CD4-positive, alpha-beta T cell treated with Interleukin-17A for 4 hours (primary cell): ENCODE measurements at places on chromosomes 11 and 22.

- no peak for DNase-seq
Observed at GRCh38 chr11:43315966-43316365, 4.2 kb downstream of the API5 start.

DNA sequence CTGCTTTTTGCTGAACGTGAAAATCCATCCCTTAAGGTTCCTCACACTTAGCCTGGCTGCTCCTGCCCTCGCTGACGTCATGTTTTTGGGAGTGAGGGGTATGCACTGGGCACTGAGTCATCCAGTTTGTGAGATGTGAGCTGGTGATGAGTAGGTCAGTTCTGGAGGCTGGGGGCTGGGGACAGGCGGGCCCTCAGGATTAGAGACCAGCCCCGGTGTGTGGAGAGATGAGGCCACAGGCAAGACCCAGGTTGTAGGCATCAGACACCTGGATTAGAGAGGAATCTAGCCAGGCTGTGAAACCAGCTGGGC is 9.2 kb downstream of the KCNC1 start:
- DNase-seq = no peak

GRCh38 chr11:61955422-61956135 is 5.4 kb downstream of the BEST1 start:
- DNase-seq = peak; percentile 42

- no peak for DNase-seq
Observed at GRCh38 chr11:79088967-79089366, 351.9 kb downstream of the TENM4 start.

DNA sequence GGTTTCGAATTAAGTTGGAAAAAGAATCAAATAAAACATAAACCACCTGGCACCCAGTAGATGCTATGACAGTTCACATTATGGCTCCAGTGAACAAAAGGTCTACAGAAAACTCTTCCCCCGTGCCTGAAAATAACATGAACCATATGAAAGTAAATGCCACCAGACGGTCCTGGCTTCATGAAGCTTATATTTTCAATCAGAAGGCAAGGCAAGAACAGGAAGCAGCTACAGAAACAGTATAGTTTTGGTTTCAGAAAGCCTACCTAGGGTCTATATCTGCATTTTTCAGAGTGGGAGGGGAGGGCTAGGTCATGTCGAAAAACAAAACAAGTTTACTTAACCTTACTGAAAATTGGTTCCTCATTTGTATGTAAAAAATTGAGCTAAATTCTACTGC is 9.8 kb downstream of the RAB30 start:
- no peak for DNase-seq

DNA sequence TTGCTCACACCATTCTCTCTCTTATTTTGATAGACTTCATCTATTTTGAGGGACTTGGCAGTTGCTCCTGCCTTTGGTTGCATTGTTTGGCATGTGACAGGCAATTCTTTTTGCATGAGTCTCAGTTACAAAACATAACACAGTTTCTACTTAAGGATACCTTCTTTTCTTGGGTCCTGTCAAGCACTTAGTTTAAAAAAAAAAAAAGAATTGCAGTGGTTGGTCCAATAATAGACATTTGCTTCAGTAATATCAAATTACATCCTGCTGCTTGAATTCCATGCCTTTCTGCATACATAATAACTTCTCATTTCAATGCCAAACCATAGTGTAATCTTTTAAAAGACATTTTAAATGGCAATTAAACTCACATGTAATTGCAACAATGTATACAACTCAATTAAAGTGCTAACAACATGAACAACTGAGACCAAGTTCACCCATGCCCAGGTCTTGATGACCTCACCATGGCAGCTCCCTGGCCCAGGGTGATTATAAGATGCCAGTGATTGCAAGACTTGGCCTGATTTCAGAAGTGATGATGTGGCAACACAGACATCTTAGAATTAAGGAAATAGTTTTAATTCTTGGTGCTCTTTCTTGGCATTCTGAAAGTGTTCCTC is 32.2 kb upstream of the PLET1 start:
- no peak for DNase-seq

GRCh38 chr11:65572356-65573051 is at the start of gene FAM89B:
TSS of gene FAM89B (plus strand) at chr11:65572538. CDS start at chr11:65572670, 132 bp downstream.
- peak; percentile 96 for DNase-seq

- no peak for DNase-seq
Observed at GRCh38 chr11:74466916-74467885, at the start of gene KCNE3. TSS of gene KCNE3 (minus strand) at chr11:74467549. CDS start at chr11:74457563, 9,986 bp downstream.

DNA sequence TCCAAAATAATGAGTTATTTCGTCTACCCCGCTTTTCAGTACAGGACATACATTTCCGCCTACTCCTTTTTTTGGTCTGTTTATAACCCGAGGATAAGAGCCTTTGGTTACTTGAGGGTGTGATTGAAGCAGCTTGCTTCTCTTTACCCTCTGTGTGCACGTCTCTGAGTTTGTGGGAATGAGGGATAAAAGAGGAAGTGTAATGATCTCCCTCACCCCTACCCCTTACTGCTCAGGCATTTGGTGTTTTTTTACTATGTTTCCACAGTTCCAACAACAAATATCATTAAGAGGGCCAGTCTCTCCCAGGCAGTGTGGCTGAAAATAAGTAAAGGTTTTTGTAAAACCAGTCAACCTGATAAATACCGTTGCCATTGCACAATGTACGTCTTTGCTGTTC is 83.2 kb upstream of the GAL start:
- no peak for DNase-seq

DNA sequence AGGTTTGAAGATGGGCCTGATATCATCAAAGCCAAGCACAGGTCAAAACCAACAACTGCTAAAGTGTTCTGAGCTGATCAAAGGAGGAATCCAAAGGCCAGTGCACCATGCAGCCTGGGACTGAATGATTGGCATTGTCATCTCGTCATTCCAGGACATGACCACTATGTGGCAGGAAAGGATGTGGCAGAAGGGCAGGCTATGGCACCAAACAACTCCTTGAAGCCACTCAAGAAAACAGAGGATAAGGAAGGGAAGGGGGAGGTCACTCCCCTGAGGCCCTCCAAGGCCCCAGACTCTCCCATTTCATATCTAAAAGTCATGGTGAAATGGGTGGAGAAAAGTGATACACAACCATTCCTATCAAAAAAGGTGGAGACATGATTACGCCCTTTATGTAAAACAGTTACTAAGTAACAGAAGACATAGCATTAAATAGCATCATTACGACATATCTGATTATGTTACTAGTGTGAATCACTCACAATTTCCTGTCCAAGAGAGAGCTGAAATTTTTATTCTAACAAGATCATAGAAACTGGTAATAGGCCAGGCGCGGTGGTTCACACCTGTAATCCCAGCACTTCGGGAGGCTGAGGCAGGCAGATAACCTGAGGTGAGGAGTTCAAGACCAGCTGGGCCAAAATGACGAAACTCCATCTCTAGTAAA is 49.3 kb downstream of the AHNAK start:
- peak; percentile 33 for DNase-seq

DNA sequence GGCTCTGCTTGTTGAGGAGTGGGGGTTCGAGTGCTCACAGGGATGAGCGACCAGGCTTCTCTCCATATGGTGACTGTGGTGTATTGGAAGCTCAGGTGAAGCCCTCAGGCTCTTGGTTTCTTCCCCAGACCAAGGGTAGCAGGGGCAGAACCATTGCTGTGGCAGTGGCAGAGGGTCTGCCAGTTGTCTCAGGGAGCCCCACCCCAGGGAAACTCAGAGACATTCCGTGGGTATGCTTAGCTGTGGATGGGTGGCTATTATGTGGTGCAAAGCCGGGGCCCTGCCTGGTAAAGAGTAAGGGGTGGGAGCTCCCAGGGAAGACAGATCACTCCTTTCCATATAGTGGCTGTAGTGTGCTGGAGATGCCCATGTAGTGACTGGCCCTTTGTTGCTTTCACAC is 167.8 kb downstream of the DLG2 start:
- DNase-seq = no peak

DNA sequence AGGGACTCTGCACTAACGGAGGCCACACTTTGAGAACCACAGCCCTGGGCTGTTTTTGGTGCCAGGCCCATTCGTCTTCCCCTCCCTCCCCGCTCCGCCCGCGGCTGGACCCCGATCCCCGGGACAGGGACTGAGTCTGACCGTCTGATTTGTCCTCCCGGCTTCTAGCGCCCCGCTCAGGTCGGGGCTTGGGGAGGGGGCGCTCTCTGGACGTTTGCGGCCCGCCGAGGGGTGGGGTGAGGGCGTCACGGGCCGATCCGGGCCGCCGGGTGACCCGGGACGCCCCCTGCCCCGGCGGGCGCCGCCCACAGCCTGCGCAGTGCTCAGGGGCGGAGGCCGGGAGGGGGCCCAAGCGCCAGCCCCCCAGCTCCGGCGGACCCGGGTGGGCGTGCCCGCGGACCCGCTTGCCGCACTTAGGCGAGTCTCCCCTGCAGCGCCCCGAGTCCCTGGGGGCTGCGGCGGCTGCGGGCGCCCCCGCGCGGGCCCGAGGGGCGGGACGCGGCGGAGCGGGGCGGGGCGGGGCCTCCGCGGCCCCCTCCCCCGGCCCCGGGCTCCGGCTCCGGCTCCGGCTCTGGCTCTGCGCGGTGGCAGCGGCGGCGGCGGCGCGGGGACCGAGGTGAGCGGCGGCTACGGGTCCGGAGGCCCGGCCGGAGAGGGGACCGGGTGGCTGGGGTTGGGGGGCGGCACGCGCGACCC is 33.7 kb upstream of the PRR5 start:
- peak; percentile 61 for DNase-seq

DNA sequence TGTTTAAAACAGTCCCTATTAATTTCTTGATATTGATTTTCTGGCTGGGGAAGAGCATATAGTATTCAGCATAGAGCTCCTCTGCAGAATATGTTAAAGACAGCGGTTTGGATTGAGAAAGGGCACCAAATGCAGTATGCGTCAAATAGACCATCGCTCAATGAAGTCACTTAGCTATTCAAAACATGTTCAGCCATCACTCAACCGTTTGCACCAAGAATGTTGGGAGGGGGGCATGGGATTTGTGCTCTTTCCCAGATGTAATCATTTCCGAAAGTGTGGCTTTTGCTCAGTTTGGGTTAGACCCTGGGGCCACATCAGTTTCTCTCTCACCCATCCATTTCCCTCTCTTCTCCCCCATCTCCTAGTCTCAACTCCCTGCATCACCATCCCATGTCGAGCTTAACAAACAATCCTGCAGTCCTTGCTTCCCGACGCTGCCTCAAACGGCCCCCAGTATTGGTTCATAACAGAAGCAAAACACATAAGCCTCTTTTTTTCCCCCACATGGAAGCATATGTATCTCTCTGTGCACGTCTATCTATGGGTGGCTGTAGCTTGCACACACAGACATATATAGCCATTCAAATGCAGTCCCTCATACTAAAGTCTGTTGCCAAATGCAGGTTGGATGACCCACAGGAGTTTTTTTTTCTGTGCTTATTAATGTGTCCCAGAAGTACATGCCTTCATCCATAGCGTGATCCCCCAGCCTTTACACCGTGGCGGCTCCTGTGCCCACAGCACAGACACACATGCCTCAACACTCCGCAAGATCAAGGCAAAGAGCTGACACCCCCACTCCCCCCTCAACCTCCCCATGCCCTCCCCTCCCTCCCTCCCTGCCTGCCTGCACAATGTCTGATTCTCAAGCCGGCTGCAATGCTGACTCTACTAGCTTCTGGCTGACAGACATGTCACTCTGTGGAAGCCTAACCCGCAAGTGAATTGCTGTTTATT is 2.6 kb downstream of the CACNG2 start:
- DNase-seq = no peak

- peak; percentile 49 for DNase-seq
Observed at GRCh38 chr11:124950601-124951330, 3.2 kb upstream of the CCDC15 start.

DNA sequence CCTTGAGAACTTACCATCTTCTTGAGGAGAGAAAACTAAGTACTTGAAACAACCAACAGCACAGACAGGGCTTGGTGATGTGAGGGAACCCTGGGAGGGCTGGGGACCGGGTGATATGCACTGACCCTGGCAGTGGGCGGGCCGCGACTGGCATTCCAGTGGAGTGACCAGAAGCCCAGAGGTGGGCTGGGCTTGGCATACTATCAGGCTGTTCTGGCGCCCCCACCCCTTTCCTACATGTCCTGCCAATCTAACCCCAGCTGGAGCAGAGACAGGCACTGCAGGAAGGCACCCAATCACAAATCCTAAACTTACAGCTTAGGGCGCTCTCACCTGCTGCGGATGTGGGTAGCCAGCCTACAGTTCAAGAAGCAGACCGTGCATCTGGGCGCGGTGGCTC is 54.0 kb upstream of the GCAT start:
- DNase-seq = no peak

DNA sequence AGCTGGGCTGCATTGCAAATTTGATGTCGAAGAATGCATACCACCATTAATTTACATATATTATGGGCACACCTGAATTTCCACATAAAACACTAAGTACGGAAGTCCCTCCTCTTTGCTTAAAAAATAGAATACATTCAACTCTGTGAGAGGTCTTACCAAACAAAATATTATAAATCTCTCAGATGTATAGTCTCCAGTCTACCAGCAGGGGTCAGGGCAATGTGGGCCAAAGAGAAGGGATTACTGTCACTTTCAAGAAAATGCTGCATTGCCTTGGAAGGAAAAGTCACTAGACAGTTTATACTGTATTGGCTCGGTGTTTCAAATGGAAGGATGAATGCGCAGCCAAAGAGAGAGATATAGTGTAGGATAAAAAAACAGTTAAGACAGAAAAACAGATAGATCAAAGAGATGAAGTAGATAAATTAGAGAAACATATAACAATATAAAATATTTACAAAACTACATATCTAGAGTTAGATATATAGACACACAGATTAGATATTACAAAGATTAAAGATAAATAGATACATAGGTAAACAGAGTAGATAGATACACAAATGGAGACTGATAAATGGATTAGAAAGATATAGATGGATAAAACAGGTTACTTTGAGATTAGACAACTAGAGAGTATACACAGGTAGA is 20.9 kb downstream of the SERGEF start:
- peak; percentile 66 for DNase-seq

GRCh38 chr11:32317643-32318042 is 117.7 kb downstream of the WT1 start:
- no peak for DNase-seq

DNA sequence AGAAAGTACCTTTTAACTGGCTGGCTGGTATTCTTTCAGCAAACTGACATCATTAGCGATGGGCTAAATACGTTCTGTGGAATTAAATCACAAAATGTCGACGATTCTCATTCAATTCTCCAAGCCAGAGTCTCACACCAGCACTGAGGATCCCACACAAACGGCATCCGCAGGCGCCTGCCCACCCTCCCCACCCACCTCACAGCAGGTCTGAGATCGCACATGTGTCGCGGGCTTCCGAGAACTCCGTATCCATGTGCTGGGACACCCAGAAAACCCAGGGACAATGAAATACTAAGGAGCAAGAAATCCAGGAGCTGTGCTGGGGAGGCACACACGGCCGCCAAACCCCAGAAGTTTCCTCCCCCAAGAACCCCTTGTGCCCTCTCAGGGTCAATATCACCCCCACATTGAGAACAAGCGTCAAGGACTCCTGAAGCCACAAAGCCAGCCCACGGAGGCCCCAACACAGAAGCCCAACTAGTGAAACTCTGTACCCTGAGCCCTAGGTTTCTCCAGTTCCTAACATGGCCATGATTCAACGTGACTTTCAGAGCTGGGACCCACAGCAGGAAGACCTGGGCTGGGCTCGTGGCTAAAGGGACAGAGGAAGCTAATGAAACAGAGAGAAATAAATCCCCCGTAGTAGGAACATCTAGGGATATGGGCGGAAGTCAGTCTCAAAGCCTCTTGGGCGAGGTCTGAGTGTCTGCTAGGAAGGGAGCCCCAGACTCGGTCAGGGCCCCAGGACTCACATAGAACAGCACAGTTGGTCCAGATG is 8.0 kb downstream of the TOLLIP start:
- no peak for DNase-seq

GRCh38 chr22:33917744-33918406 is 2.4 kb downstream of the LARGE1 start:
- no peak for DNase-seq

GRCh38 chr11:78784321-78785061 is 209.8 kb upstream of the NARS2 start:
- DNase-seq = no peak
